Iris pigment epithelial cell (primary cell): ENCODE measurements at places on chromosomes 12 and 14.

DNA sequence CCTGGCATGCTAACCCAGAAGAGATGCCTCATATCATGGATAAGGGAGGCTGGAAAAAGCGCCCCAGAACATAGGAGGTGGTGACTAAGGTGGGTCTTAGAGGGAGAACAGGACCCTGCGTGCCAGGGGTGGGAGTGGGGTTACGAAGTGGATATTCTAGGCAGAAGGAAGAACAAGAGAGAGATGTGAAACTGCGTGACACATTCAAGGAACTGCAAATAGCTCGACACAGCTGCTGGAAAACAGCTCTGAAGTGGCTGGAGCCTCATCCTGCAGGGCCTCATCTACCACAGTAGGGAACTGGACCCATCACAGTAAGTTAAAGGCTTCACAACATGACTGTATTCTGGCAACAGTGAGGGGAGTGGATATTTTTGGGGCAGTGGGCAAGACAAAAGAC lies 61.1 kb downstream of the RNF34 start:
- DNase-seq, result no peak

- DNase-seq, result peak; percentile 79
These were observed 12.0 kb downstream of the ADSS1 start for GRCh38 chr14:104735830-104736642.

GRCh38 chr14:26702721-26703230 lies 104.9 kb upstream of the NOVA1 start:
- DNase-seq, result peak; percentile 48

GRCh38 chr14:69092840-69093422 lies 60.0 kb downstream of the DCAF5 start:
- DNase-seq, result peak; percentile 55

DNA sequence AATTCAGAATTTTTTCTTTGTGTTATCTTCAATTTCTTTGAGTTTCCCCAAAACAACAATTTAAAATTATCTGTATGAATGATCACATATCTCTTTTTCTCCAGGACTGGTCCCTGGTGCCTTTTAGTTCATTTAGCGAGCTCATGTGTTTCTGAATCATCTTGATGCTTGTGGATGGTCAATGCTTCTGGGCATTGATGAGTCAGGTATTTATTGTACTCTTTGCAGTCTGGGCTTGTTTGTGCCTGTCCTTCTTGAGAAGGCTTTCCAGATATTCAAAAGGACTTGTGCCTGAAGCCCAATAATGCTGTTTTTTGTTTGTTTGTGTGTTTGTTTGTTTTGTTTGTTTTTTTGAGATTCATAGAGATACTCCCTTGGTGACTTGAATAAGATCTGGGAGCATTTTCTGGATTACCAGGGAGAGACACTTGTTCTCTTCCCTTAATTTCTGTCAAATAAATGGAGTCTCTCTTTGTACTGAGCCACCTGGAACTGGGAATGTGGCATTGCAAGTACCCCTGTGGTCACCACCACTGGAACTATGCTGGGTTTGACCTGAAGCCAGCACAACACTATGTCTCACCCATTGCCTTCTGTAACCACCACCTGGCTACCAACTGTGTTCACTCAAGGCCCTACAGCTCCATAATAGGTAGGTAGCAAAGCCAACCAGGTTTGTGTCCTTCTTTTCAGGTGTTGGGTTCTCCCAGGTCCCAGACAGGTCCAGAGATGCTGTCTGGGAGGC lies 56.3 kb downstream of the SLC6A15 start:
- DNase-seq, result peak; percentile 38

GRCh38 chr12:101915841-101916240 lies 38.5 kb downstream of the DRAM1 start:
- no peak for DNase-seq

GRCh38 chr12:53055471-53056266 lies 5.8 kb downstream of the TNS2 start:
- no peak for DNase-seq

GRCh38 chr14:65387628-65388027 lies 24.9 kb upstream of the FUT8 start:
- DNase-seq, result no peak

GRCh38 chr14:34943506-34943905 lies 39.3 kb upstream of the SRP54 start:
- DNase-seq, result no peak

DNA sequence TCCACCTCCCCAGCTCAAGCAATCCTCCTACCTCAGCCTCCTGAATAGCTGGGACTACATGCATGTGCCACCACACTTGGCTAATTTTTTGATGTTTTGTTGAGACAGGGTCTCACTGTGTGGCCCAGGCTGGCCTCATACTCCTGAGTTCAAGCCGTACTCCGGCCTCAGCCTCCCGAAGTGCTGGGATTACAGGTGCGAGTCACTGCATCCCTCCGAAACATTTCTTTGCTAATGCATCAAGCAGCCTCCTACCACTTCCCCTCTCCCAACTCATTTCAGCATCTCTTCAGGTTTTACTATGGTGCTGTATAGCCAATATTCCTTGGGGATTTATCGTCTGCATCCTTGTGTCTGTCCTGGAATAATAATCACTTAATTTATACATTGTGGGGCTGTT lies 2.3 kb upstream of the SLC22A17 start:
- no peak for DNase-seq

DNA sequence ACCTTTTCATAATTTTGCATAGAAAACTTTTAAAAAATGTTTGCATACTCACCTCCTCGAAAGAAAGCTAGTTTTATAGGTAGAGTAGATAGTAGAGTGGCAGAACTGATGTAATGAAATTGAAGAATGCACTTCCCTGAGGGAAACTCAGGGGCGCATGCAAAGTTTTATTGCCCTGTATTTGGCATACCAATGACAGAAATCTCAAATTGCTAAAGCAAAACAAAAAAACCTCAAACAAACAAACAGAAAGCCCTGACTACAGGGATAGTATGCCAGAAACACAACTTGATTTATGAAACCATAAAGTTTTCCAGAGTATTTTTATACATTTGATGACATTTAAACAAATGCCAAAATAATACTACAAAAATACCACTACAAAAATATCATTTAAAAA lies 1.8 kb downstream of the RASSF9 start:
- DNase-seq, result no peak

- no peak for DNase-seq
These were observed 54.7 kb downstream of the RPS6KA5 start for GRCh38 chr14:91005716-91006115.

- peak; percentile 72 for DNase-seq
These were observed 213.5 kb upstream of the KRR1 start for GRCh38 chr12:75724928-75725312.

DNA sequence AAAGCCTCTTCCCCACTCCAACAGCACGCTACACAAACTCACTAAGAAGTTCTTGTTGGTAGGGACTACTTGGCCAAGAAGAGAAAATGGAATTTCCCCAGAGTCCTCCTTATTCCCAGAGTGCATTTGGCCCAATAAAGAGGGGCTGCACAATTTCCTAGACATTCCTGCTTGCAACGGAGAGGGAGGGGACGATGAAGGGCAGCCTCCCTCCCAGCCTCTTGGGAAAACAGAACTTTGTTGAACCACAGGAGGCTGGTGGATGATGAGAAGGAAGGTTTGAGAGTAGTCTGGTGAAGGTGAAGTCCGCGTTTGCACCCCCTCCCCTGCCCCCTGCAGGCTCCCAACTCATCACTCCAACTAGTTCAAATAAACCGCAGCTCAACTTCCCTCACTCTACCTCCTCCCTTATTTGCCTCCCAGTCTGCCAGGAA lies 19.1 kb upstream of the TBX3 start:
- DNase-seq, result no peak

- peak; percentile 49 for DNase-seq
These were observed 82.4 kb upstream of the MYF6 start for GRCh38 chr12:80625051-80625450.

- DNase-seq, result peak; percentile 37
These were observed 112.2 kb upstream of the FKBP4 start for GRCh38 chr12:2682296-2683251.

- DNase-seq, result no peak
These were observed 4.3 kb upstream of the LRTM2 start for GRCh38 chr12:1815814-1816729.

GRCh38 chr12:45621703-45622102 lies 107.8 kb upstream of the ARID2 start:
- DNase-seq, result no peak

GRCh38 chr12:116582610-116583009 lies 23.4 kb downstream of the MAP1LC3B2 start:
- DNase-seq, result peak; percentile 51
